Brain microvascular endothelial cell (primary cell): ENCODE measurements at places on chromosomes 4 and X.

DNA sequence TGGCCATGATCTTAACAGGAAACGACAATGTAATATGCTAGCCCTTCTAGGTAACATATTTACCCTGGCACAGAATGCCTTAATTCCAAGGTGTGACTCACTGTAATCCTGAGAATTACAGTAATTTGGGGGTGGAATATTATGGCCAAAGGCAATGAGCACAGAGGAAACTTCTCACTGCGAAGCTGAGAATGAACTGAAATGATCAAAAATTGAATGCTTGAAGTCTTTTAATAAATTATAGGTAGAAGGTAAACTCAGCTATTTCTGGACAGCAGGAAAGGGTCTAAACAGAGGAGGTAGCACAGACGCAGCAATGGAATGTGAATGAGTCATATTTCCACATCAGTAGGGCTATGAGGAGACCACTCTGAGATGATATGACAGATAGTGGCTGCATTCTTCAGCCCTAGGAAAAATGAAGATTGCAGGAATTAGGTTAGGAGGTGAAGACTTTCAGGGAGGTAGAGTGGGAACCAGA, 312.6 kb downstream of the PACRGL start:
- no peak for DNase-seq

- peak; percentile 5 for DNase-seq
Measured at GRCh38 chrX:3712051-3712869, 1.2 kb downstream of the PRKX start.

DNA sequence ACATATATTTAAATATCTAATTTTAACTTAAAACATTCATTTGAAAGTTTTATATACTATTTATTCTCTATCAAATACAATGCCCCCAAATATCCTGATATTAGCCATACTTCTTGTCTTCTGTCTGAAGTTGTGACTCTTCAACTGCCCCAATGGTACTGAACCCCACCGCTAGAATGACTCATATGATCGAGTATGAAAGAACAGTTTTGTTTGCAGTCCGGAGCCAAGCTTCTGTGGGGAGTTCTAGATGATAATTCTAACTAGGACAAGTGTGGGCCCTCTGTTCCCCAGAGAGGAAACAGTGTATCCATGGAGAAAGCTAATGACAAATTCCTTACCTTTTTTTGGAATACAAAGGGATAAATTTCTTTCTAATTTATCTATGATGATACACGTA, 24.7 kb upstream of the CT47A1 start:
- DNase-seq: no peak

GRCh38 chrX:104343428-104344129, 88.8 kb upstream of the ESX1 start:
- peak; percentile 87 for DNase-seq

GRCh38 chrX:40544343-40545266, 36.2 kb upstream of the ATP6AP2 start:
- DNase-seq: no peak
